Right kidney (tissue), 9 donors: ENCODE measurements at places on chromosomes 11 and 22.

- DNase-seq: no peak
These were observed 121.5 kb downstream of the RRAS2 start for GRCh38 chr11:14237444-14237961.

- DNase-seq: no peak
These were observed 28.3 kb upstream of the SOX10 start for GRCh38 chr22:38012604-38013072.

DNA sequence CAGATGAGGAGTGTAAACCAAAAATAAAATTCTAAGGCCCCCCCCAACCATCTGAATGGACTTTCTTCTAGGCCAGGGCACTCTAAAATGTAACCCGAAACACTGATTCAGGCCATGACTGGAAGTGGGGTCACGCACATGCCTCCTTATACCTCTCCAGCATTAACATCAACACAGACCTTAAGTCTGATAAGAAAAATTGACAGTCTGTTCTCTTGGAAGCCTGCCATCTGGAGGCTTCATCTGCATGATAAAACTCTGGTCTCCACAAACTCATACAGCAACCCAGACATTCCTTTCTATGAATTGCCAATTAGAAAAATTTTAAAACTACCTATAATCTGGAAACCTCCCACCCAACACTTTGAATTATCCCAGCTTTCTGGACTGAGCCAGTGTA is 3.9 kb upstream of the SERGEF start:
- no peak for DNase-seq

GRCh38 chr11:111260811-111261210 is 15.3 kb downstream of the POU2AF2 start:
- DNase-seq: no peak

- DNase-seq: no peak
These were observed 78.2 kb upstream of the NARS2 start for GRCh38 chr11:78652843-78653239.

DNA sequence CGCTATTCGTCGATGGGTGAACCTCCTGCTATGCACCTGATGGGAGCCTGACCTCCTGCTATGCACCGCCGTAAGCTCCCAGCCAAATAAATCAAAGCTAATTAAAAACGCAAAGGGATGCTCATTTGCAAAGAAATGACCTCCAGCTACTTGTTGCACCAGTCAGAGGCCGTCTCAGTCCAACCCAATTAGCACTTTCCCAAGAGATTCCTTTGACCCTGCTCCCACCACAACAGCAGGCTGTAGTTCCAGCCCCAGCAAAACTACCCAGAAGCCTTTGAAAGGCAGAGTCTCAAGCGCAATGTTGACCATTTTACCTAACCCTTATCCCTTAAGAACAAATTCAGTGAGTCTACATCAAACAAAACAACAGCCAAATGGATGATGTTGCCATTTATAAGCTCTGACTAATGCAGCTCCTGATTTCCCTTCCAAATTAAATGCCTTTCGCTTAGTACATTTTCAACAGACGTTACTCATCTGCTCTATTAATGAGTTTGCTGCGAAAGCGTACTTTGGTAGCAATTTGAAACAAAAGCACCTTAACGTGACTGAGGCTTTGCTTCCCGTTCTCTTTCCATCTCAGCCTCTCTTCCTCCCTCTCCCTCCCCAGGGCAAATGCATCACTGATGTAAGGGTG is 17.2 kb upstream of the BSX start:
- no peak for DNase-seq

DNA sequence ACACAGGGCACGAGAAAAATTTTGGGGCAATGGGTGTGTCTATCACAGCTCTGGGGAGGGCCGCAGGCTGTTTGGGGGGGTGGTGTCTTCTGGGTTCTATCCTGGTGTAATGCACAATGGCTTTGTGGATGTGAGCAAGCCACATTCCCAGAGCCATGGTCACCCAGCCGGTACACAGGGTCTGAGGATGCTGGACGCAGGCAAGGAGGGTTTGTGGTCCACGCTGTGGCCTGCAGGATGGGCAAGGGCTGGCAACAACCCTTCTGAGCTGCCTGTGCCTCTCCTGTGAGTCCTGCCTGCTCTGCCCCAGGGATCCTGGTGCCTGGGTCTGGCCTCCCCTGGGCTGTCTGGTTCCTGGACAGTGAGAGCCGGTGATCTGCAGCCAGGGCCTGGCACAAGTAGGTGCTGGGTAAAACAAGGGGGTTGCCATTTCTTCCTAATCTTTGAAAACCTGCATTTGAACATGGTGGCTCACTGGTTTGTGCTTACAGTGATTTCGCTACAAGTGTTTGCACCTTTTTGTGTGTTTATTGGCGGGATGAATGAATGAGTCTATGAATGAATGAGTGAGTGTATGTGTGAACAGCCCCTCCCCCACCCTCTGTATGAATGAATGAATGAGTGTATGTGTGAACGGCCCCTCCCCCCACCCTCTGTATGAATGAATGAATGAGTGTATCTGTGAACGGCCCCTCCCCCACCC is 4.4 kb upstream of the MRPL23 start:
- DNase-seq: no peak

GRCh38 chr11:3341298-3341697 is 37.6 kb downstream of the ZNF195 start:
- DNase-seq: peak; percentile 31

DNA sequence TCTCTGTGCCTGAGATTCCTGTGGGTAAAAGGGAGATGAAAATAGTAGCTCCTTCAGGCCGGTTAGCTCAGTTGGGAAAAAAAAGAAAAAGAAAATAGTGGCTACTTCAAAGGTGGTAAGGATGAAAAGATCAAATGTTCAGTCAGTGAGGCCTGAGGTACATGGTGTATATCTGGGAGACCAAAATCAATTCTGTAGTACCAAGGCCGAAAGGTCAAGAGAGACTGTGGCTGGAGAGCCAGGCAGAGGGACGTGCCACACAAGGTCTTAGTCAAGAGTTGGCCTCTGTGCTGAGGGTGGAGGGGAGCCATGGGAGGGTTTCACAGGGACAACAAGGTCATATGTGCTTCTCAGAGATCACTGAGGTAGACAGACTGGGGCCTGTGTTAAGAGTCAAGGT is 4.8 kb upstream of the GDPD5 start:
- DNase-seq: no peak

DNA sequence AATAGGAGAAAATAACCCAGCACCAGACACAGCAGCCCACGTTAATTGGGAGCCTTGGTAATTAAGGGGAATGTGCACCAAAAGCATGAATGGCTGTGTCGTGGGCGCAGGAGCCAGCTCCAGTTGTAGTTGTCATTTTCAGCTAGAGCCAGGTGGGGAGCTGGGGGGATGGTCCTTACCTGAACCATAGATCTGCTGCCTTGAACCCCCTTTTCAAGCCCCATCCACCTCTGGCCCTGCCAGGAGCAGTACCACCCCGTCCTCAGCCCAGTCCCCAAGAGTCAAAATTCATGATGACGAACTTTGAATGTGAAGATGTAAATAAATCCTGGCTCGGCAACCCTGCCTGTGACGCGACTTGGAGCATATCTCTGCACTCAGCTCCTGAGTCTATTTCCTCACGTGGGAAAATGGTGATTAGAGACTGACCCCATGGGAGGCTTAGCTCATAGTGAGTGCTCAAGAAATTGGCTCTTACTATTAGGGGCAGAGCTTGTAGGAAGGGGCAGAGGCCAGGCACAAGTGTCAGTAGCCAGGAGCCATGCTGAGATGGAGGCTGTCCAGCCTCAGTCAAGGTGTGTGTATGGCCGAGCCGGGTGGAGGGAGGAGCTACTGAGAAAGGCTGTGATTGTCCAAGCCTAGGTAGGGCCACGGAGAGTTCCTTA is 794 bp upstream of the FXYD6 start:
- DNase-seq: no peak

- DNase-seq: no peak
These were observed 34.5 kb downstream of the TENM4 start for GRCh38 chr11:79406376-79406775.

DNA sequence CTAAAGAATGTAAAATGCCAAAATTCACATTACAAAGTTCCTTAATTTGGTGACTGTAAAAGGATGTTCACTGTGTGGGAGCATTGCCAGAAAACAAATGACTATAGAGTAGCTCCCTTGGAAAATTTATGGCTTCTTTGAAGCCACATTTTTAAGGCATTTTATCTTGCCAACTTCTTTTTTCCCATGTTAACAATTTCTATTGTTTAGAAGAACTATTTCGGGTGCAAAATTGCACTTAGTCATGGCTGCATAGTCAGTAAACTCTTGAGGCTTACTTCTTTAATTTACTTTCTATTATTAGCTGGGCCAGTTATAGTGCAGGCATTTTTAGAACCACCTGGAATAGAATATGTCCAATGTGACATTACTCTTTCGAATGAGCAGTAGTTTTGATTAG is 515.3 kb downstream of the JRKL start:
- DNase-seq: no peak

- DNase-seq: no peak
These were observed 134.6 kb upstream of the TRPC6 start for GRCh38 chr11:101718402-101718801.

GRCh38 chr22:45224331-45224730 is 16.4 kb downstream of the KIAA0930 start:
- no peak for DNase-seq

GRCh38 chr11:75593286-75593915 is 31.3 kb downstream of the SERPINH1 start:
- no peak for DNase-seq

- no peak for DNase-seq
These were observed 9.6 kb upstream of the TPST2 start for GRCh38 chr22:26599505-26599904.

- DNase-seq: no peak
These were observed 617 bp downstream of the CSKMT start for GRCh38 chr11:62665599-62666258.

GRCh38 chr11:120432056-120433018 is 79.2 kb upstream of the GRIK4 start:
- no peak for DNase-seq

- no peak for DNase-seq
These were observed 4.5 kb downstream of the BANF1 start for GRCh38 chr11:66006891-66007176.

- no peak for DNase-seq
These were observed 100.8 kb downstream of the KIAA1671 start for GRCh38 chr22:25053153-25053805.

DNA sequence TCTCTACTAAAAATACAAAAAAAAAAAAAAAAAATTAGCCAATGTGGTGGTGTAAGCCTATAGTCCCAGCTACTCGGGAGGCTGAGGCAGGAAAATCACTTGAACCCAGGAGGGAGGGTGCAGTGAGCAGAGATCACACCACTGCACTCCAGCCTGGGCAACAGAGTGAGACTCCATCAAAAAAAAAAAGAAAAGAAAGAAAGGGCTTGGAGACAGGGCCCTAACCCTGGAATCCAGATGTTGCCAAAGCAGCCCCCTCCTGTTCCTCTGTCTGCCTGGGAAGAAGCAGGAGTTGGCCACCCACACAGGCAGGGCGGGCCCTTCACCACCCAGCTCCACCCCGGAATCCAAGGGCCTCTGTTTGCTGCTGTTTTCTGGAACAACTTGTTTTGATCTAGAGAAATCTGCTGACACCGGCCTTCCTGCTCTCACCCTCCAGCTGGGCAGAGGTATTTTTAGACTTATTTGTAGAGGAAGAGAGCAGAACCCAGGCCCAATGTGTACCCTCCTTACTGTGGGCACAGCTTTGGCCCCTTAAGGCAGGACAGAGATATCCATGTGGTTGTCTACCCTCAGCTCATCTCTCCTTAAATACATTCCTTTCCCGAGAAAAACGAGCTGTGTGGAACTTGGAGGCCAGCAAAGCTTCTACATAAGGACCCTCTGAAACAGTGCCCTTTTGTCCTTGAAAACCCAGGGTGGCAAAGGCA is 2.7 kb upstream of the NEAT1 start:
- DNase-seq: peak; percentile 53

- peak; percentile 40 for DNase-seq
These were observed 21.9 kb upstream of the POLD3 start for GRCh38 chr11:74570266-74571061.

- DNase-seq: no peak
These were observed 36.1 kb downstream of the UBASH3B start for GRCh38 chr11:122691549-122692150.

DNA sequence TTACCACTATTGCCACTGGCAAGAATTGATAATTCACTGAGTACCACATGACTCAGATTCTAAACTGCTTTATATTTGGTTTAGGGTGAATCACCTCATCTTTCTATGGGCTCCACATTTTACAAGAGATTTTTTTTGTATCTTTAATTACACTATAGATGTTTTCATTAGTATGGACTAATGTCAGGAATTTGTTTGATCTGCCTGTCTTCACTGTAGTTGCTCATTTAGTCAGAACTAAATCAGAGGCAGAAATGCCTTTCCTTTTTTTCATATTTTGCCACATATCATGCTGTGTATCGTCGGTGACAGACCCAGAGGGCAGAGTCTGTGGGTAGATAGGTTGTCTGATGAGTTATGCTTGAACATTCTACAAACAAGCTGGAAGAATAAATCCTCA is 524.1 kb downstream of the METTL15 start:
- no peak for DNase-seq

- no peak for DNase-seq
These were observed 6.7 kb downstream of the KCNE3 start for GRCh38 chr11:74460481-74461154.

DNA sequence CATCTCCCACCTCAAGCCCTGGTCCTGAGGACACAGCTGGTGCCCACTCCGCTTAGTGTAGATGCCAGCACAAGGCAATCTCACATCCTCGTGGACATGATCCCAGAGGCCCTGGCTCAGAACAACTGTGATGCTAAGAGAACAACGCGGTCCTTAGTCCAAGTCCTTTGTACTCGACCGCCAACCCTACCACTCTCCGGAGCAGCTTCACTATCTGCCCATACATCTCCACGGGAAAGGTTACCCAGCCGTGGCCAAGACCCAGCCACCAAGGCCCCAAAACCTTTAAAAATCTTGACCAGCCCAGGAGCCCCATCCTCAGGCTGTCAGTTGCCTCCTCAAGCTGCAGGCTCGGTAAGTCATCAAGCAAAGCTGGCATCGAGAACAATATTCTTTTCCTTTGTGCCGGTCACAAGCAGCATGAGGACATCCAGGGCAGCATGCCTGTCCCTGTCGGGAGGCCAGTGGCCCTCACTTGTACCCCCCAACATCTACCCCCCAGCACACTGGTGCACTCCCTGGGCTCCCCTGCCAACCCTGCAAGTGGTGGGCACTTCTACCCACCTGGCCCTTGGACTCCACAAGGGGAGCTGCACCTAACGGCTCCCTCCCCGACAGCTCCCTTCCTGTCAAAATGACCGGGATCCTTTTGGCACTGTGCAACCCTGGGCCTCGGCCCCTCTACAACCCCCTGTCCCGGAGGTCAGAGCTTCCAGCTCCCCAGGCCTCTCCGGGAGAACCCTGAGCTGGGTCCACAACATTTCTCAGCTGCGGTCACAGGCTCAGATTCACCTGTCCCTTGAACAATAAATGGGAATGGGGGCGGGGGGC is 2.5 kb downstream of the OSBPL5 start:
- peak; percentile 6 for DNase-seq

- no peak for DNase-seq
These were observed 477 bp downstream of the DPAGT1 start for GRCh38 chr11:119100994-119101758.

DNA sequence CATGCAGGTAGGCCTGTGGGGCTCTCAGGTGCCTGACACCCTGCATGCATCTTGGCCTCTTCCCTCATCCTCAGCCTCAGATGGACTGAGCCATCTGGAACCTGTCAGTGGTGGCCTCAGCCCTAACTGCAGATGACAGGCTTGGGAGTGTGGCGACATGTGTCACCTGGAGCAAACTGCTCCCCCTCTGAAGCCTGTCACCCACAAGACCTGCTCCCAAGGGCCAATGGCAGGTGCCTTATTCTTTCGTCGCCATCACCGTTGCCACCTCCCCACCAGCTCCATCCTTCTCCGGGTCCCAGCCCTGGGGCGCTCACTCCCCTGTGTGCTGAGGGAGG is 3.6 kb upstream of the SEPTIN5 start:
- no peak for DNase-seq
